Right lung (tissue), 10 donors: ENCODE measurements at places on chromosomes 16 and 17. TPM values are rescaled to one million over a fixed set of nuclear protein-coding genes. Genes with fewer than 3 reads are reported as not detected.

The TMEM238L gene
- not detected for polyA plus RNA-seq

The ZCCHC14 gene
- 24.3 TPM for polyA plus RNA-seq

The TMC6 gene
- 42.9 TPM for polyA plus RNA-seq

The CPNE7 gene
- 0.36 TPM for polyA plus RNA-seq

GRCh38 chr17:21679256-21680146 lies 12.8 kb upstream of the KCNJ18 start:
- DNase-seq = no peak

DNA sequence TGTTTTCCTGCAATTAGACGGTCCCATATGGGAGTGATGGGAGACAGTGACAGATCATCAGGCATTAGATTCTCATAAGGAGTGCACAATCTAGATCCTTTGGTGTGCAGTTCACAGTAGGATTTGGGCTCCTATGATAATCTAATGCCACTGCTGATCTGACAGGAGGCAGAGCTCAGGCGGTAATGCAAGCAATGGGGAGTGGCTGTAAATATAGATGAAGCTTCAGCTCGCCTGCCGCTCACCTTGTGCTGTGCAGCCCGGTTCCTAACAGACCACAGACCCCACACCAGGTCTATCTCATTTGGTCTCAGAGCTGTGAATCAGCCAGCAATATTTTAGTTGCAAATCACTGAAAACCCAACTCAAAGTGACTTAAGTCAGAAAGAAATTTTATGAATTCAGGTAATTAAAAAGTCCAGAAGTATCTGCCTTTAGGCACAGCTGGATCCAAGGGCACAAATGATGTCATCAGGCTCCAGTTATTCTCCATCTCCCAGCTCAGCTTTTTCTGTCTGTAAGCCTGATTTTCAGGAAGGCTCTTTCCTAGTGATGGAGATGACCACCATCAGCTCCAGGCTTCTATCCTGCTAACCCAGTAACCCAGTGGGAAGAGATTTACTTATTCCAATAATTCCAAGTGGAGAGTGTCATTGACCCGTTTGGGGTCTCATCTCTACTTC lies 3.3 kb downstream of the CHP2 start:
- DNase-seq = no peak

DNA sequence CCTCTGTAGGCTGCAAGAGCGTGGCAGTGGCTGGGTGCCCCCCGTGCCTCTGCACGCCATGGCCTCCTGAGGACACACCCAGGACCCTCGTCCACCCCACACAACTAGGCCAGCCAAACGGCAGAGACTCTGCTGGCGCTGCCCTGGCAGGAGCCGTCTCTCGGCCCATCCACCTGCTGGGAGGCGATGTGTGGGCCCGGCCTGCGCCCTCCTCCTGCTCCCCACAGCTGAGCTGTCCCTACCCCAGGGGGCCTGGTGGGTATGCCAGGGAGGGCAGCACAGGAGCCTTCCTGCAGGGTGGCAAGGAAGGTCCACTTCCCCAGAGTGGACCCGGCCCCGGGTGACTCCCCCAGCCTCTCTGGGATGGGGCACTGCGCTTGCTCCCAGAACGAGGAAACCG lies 7.0 kb downstream of the RNF166 start:
- no peak for DNase-seq
